GM12878 (cell line): ENCODE measurements at places on chromosomes 11 and 22. TPM values are rescaled to one million over a fixed set of nuclear protein-coding genes. Genes with fewer than 3 reads are reported as not detected.

- DNase-seq = no peak
Observed at GRCh38 chr11:117387992-117388755, 60.5 kb downstream of the CEP164 start.

- DNase-seq = no peak
Observed at GRCh38 chr22:47552541-47553205, 790.2 kb downstream of the TBC1D22A start.

- no peak for DNase-seq
Observed at GRCh38 chr11:72293391-72293790, 49.4 kb upstream of the PHOX2A start.

DNA sequence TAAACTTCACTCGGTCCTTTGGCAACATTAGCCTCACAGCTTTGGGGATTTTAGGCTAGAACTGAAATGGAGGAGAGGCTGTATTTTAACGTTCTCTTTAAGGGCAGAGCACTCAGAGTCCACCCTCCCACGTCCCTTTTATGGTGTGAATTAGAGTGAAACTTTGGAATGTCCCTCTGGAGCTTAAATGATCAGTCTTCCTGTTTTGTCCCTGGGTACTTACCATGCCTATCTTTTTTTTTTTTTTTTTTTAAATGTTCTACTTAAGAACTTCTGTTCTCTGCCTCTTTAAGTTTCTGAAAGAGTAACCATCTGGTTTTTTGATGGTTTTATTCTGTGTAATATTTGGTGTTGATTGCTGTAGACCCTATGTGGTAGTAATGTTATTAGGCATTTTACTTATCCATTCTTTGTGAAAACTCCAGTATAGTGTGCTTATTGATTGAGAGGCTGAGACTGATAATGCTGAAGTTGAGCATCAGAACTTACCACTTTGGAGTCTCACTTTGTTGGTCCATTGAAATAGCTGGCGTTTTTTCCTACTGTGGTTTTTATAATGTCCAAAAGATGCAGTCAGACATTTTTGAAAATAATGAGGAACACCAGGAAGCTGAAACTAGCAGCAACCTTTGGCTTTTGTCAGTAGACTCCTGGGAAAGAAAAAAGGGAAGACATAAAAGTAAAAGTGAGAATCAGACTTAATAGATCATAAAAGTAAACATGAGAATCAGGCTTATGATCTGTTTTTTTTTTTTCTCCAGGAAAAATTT, 11.6 kb downstream of the UVRAG start:
- DNase-seq = no peak

DNA sequence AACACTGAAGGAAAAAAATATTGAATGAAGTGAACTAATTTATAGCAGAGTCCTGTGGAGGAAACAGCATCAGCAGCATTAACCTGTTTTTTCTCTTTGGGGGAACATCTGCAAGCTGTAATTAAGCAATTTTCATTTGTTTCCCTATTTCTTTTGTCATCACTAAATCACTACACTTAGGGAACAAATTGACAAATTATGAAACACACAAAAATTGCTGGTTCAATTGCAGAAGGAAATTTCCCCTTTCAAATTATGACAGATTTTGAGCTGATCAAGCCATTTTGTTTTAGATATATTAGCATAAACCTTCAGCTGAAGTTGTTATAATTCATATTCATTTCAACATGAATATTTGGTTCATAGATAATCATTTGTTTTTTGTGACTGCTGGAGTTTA, 22.2 kb upstream of the RAG2 start:
- no peak for DNase-seq

OR51G2 gene
- polyA plus RNA-seq = not detected in 2 replicates

DNA sequence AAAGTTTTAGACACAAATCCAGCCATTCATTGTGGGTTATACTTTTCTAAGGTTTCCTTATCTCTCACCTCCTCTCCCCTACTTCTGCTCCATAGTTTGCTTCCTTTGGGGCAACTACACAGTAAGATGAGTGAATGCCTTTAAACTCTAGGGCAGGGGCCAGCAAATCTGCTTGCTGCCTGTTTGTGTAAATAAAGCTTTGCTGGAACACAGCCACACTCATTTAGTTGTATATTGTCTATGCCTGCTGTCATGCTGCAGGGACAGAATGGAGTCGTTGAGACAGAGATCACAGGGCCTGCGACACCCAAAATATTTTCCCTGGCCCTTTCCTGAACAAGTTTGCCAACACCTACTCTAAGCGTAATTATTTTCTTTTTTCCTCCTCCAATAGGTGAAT, 58.7 kb downstream of the TECTA start:
- DNase-seq = no peak

GRCh38 chr11:112266410-112266778, 5.7 kb upstream of the PLET1 start:
- no peak for DNase-seq

GRCh38 chr11:67240576-67241389, 25.5 kb upstream of the GRK2 start:
- peak; percentile 76 for DNase-seq

FAM168A gene
- 3.0 and 3.1 TPM in 2 replicates for polyA plus RNA-seq

DNA sequence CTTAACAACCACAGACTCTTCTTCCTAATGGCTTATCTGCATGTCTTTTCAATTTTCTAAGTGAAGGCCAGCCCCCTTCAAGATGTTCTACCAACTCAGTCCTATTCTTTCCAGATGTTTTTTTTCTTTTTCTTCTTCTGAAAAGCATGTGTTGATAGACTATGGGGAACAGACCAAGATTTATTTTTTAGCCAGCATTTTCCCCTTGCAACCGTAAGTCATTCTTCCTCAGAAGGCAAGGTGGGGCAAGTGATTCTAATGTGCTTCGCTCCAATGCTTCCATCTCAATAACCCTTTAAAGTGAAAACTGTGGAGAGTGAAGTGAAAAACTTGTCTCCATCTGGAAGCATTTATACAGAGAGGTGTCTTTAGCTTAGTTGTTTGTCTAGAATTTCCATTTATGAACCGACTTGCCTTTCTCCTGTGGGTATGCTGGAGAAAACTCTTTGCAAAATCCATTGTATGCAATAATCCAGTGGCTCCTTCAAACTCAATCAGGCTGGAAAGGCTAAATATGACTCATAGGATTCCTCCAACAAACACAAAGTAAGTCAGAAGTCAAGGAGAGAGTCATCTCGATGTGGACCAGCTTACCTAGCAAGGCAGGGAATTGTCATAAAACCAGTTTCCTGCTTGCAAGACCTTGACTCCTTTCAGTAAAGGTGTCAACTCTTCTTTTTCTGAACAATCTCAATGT, 83.7 kb downstream of the MAML2 start:
- DNase-seq = no peak

- DNase-seq = no peak
Observed at GRCh38 chr22:37274380-37274862, 7.9 kb upstream of the CYTH4 start.

APOA1 gene
- 0.14 and 0.23 TPM in 2 replicates for polyA plus RNA-seq

SEC14L2 gene
- 2.0 TPM in 2 replicates for polyA plus RNA-seq

DNA sequence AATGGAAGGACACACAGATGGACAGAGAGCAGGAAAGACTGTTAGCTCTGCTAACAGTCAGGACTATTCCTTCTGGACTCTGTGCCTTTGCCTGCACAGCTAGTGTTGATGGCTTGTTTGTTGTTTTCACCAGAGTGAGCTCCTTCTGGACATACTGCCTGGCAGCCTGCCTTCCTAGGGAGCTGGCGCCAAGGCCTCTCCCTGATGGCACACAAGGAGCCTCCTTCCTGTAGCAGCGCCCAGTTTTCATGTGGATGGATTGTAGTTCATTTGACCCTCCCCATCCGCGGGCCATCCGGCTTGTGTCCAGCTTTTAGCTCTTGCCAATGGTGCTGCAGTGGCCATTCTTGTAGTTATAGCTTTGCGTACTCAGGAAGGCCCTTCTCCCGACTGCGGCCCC, 16.6 kb upstream of the BCR start:
- DNase-seq = no peak

- DNase-seq = no peak
Observed at GRCh38 chr11:103257360-103257759, 148.1 kb downstream of the DYNC2H1 start.

DNA sequence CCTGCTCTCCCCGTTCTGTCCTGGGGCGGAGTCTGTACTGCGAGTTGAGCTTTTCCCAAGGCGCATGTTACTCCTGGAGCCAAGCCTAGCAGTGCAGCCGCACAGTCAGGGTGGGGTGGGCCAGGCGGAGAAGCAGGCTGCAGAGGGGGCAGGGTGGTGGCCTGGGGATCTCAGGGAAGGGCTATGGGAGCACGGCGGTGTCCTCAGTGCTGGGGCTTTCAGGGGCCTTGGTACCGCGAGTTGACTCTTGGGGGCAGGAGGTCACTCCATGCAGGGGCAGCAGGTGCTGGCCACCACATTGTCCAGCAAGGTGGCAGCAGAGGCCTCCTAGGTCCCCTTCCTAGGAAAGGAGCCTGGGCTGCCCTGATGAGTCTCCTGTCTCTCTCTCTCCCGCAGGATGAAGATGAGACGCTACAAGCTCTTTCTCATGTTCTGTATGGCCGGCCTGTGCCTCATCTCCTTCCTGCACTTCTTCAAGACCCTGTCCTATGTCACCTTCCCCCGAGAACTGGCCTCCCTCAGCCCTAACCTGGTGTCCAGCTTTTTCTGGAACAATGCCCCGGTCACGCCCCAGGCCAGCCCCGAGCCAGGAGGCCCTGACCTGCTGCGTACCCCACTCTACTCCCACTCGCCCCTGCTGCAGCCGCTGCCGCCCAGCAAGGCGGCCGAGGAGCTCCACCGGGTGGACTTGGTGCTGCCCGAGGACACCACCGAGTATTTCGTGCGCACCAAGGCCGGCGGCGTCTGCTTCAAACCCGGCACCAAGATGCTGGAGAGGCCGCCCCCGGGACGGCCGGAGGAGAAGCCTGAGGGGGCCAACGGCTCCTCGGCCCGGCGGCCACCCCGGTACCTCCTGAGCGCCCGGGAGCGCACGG, 14.9 kb upstream of the MIEF1 start:
- no peak for DNase-seq

DNA sequence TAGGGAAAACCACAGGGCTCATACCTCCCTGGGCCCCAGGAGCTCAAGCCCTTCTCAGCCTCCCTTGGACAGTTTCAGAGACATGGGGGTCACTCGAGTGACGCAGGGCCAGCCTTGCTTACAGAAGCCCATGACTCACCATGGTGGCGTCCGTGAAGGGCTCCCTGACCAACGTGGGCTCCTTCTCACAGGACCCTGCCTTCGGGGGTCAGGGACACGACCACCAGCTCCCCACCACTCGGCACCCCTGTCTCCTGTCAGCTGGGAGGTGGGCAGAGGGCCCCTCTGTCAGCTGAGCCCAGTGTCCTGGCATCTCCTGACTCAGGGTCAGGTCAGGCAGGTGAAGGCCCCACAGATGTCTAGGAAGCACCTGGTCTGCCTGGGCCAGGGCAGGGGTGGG, 126.3 kb upstream of the ANO1 start:
- DNase-seq = no peak

DNA sequence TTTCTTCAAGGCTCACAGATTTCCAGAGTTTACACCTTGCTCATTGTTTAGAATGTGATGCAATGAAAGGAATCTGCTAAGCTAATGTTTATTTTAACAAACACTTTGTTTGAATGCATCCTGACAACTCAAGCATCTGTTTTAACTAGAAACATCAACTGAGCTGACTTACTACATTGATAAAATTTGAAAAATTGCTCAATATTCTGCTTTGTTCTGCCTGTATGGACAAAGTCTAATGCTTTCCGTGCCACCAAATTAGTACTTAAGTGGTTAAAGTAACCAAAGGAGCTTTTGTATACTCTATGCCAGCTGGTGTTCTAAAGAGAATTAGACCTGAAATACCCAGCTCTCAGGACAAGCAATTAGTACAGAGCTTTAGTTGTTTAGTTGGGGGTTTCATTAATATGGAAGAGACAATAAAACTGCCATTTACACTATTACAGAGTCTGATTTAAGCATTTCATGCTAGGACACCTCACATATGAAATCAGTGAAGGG, 105.2 kb downstream of the MAML2 start:
- DNase-seq = no peak

OR2AG2 gene
- polyA plus RNA-seq = not detected in 2 replicates

GRCh38 chr11:60528465-60528864, 13.3 kb downstream of the MS4A13 start:
- no peak for DNase-seq

GLYAT gene
- not detected in 2 replicates for polyA plus RNA-seq

DNA sequence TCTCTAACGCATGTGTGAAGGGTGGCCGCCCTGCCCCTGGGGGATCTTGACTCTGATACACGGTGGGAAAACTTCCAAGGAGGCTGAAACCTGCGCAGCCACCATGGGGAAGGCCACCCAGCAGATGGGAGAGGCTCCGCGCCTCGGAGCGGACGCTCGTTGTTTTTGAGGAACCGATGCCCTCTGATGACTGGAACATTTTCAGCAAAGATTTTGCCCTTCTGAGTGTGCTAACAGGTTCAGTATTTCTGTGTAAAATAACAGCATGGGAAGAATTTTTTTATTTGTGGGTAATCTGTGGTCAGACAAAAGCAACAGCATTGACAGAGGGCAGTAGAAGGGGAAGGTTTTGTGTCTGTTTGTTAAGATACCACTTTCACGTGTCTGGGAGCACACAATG, 16.7 kb downstream of the MB start:
- DNase-seq = no peak

MYRF gene
- 0.45 and 0.50 TPM in 2 replicates for polyA plus RNA-seq

SYNGR1 gene
- polyA plus RNA-seq = 6.2 and 6.3 TPM in 2 replicates

DNA sequence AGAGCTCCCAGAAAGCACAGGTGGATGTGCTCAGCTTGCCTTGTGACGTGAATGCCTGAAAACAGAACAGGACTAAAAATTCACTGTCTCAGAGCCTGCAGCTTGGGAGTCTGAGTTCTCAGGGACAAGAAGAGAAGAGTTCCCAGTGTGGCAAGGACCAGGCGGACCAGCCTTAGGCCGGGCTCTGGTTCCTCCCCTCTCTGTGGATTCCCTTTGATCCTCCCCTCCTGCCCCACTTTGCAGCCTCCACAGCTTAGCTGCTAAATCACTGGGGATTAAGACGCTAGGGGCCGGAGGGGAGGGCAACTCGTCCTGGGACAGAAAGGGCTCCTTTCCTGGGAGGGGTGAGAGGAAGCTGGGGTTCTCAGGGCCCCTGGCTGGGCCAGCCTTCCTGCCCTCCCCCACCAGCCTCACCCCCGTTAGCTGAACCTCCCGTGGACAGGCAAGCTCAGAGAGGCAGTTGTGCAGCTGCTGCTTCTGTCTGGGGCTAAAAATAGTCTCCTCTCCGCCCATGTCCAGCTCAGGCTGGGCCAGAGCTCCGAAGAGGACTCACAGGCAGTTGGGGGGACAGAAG, 29.9 kb upstream of the JAM3 start:
- DNase-seq = no peak

DNA sequence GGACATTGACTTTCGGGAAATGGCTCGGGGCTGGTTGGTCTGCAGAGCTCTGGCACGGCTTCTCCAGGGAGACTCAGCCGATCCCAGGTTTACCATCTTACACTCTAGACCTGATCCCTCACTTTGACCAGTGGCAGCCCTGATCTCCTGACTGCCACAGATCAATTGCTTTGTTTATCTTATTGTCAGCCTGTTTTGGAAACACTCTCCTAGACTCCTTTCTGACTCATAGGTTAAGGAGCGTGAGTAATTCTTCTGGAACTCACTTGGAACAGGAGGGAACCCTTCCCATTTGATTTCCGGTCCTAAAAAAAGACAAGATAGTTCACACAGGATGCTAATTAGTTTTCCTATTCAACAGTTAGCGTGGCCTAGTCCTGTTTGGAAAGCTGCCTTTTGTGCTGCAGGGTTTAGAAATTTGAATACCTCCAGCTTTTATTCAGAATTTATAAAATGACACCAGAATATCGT, 16.0 kb upstream of the BMAL1 start:
- DNase-seq = no peak

P4HA3 gene
- not detected in 2 replicates for polyA plus RNA-seq
